ENCODE measurements at places on chromosomes 2 and 18.

- no peak for DNase-seq
Measured at GRCh38 chr2:221022554-221022953, 549.5 kb downstream of the EPHA4 start.

GRCh38 chr2:31415421-31415820 lies 879 bp upstream of the XDH start:
- DNase-seq: no peak

- DNase-seq: no peak
Measured at GRCh38 chr2:189306525-189306924, 127.0 kb upstream of the COL5A2 start.

GRCh38 chr2:162266460-162266760 lies 23.2 kb upstream of the FAP start:
- no peak for DNase-seq

DNA sequence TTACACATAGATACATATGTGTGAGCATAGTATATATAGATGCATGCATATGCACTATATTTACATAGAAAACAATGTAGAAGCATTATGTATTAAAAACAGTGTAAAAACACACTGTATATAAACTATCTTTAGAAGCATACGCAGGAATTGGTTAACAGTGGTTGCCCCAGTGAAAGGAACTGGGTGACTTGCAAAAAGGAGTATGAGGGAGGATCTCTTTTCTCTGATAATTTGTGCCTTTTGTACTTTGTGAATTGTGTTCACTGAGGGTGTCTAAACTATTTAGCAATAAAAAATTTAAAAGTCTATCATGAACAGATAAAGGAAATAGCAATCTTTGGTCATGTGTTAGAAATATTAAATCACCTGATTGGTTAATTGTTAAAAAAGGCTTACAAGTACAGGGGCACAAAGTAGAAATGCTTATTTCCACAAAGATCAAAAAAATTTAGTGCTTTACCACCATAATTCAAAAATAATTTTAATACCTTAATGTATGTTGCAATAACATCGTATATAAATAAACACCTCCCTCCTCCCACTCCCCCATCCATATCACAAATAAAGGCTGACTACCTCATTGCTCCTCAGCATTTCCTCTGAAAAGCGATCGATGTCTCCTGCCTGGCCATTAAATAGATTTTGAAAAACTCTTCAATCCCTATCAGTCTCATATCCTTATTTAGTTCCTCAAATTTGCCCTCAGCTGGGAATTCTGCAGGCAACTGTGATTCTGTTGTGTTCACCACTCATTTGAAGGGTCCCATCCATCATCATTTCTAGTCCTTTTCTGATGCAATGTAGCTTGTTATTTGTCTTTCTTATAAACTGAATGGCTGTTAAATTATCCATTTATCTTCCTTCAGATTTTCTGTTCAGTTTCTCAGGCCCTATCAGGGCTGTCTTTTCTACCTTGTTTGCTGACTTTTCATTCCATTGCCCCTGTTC lies 257.3 kb downstream of the AGPS start:
- DNase-seq: no peak

DNA sequence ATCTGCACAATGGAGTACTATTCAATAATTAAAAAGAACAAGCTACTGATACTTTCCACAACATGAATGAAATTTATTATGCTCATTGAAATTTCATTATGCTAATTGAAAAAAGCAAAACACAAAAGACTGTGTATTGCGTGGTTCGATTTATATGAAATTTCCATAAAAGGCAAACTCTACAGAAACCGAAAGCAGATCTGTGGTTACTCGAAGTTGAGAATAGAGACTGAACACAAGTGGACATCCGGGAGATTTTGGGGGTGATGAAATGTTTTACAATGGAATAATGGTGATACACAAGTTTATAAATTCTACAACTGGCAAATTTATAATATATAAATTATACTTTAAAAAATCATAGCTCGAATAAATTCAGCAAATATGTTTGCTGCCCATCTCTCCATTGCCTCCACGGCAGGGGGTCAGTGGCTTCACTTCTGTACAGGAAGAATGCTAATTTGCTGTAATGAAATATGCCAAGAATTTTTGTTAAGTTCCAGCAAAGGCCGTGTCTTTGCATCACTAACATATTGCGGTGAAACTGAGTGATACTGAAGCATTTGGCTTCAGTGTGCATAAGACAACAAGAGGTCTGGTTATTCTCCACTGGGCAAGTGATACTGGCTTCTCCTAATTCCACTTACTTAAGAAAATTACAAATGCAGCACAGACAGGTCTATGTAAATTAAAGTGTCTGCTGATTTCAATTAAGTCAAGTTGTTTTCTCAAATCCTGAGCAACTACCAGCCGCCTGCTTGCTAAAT lies 96.7 kb downstream of the TMEM163 start:
- no peak for DNase-seq

DNA sequence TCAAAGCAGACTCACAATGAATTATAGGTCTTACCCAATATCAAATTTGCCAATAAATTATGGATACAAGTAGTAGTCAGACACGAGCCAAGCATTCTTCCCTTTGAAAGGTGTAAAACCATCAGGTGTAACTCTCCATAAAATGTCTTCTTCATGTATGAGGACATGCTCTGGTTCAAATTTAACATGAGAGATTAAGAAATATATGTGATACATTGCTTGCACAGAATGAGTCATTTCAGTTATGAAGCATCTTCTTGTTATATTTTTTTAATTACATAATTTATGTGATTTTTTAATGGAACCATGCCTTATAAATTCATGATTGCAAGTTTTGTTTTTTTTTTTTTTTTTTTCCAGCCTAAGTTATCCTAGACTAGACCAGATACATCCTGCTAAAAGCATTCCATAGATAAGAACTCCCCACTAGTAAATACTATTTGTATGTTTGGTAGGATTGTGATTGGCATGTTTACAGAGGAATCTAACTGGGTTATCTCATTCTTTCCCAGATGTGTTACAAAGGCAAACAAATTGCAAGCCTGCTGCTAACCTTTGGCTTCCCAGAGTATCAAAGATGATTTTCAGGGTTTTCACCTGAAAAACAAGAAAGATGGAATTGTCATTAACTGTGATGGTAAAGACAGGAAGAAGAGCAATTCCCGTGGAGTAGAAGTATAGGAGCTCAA lies 621.9 kb downstream of the XIRP2 start:
- DNase-seq: no peak

DNA sequence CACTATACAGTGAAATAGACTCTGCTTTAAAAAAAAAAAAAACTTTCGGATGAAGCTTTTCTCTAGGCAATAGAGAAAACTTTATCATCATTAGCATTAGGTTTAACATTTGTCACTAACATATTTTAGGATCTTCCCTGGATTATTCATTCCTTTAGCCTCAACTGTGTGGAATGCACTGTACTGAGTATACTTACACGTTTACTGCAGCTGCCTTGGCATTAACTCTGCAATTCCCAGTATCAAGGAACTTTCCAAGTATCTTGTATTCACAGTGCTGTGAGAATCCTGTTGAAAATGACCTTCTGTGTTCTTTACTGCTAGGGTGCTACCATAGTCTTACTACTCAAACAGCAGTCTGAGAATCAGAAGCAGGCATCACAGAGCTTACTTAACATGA lies 328.2 kb upstream of the COL3A1 start:
- no peak for DNase-seq

DNA sequence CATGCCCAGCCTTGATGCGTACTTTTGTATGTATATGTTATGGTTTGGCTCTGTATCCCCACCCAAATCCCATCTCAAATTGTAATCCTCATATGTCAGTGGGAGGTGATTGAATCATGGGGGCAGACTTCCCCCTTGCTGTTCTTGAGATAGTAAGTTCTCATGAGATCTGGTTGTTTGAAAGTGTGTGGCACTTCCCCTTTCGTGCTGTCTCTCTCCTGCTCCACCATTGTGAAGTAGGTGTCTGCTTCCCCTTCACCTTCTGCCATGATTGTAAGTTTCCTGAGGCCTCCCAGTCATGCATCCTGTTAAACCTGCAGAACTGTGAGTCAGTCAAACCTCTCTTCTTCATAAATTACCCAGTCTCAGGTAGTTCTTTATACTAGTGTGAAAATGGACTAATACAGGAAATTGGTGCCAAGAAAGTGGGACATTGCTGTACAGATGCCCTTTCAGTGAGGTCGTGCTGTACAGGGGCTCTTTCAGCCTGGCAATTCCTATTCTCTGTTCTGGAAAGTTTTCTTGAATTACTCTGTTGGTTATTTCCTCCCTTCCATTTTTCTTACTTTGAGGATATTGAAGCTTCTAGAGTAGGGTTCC lies 38.2 kb downstream of the KCMF1 start:
- no peak for DNase-seq

GRCh38 chr2:173148520-173148919 lies 72.9 kb downstream of the MAP3K20 start:
- DNase-seq: no peak

DNA sequence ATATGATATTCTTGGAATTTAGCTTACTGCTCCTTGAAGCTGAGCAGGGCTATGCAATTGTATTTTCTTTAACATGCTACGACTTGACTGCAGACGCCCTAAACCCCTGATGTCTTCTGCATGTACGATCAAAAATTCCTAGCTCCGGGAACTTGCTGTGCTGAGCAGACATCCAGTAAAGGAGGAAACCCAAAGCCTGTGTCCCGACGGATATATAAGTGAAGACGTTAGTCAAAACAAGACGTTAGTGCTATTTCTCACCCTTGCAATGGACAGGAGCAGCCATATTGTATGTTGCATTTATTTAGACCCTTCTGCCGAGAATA lies 51.5 kb downstream of the SETBP1 start:
- no peak for DNase-seq

GRCh38 chr2:96402591-96402990 lies 67.0 kb downstream of the NCAPH start:
- no peak for DNase-seq

DNA sequence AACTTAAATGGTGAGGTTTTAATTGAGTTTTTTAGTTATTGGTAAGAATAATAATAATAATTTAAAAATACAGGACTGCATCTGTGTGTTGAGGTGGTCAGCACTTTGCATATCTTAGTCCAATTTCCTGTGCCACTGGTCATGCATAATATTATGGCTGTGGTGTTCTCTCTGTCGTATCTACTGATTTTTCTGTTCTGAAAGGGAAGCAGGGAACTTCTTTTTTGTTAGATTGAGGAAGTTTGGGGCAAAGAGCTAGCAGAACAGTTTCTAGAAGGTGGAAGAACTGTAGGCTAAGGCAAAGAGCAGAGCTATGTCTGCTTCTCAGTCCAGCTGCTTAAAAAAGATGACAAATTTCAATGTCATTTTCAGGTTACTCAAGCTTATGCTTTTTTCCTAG lies 74.3 kb downstream of the XRCC5 start:
- no peak for DNase-seq

- DNase-seq: peak; percentile 4
Measured at GRCh38 chr2:38835015-38835601, 40.6 kb downstream of the DHX57 start.

DNA sequence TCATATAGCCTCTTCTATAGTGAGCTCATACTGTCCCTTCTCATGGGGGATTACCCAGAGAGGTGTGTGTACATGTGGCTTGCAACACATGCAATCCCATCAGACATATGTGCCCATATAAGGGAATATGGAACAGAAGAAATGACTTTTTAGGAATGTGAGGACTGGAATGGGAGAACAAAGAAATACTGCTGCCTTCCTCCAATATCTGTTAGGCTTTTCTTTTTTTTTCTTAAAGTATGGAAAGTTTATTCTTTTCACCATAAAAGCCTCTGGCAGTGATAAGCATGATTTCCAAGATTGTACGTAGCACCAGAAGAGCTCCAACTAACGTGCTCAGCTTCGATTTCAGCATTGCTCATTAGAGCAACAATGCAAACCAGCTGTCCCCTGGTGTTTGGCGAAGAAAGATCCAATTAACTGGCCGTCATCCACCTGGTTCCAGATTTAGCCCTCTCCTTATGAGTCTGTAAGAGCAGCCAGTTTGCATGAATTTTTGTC lies 113.6 kb downstream of the ADCYAP1 start:
- no peak for DNase-seq

GRCh38 chr2:8500124-8501054 lies 181.5 kb upstream of the ID2 start:
- no peak for DNase-seq

DNA sequence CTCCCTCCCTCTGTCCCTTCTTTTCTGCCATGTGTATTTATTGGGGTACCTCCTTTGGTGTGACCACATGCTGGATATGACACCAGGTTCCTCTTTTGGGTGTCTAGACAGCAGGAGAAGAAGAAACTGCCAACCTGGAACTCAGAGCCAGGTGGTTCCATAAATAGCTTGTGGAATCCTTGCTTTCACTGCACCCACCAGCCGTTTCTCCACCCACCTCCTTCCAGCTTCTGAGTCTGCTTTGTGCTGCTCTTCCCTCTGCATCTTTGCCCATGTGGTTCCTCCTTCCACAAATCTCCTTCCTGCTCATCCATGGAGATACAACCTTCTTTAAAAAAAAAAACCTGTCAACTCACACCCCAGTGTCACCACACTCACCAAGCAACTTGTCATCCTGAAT lies 80.2 kb upstream of the SKOR2 start:
- DNase-seq: no peak

- no peak for DNase-seq
Measured at GRCh38 chr2:240981280-240981679, 17.1 kb upstream of the SNED1 start.

GRCh38 chr2:20136149-20136548 lies 84.7 kb upstream of the LAPTM4A start:
- DNase-seq: no peak

GRCh38 chr2:239865059-239865639 lies 160.0 kb downstream of the NDUFA10 start:
- no peak for DNase-seq

DNA sequence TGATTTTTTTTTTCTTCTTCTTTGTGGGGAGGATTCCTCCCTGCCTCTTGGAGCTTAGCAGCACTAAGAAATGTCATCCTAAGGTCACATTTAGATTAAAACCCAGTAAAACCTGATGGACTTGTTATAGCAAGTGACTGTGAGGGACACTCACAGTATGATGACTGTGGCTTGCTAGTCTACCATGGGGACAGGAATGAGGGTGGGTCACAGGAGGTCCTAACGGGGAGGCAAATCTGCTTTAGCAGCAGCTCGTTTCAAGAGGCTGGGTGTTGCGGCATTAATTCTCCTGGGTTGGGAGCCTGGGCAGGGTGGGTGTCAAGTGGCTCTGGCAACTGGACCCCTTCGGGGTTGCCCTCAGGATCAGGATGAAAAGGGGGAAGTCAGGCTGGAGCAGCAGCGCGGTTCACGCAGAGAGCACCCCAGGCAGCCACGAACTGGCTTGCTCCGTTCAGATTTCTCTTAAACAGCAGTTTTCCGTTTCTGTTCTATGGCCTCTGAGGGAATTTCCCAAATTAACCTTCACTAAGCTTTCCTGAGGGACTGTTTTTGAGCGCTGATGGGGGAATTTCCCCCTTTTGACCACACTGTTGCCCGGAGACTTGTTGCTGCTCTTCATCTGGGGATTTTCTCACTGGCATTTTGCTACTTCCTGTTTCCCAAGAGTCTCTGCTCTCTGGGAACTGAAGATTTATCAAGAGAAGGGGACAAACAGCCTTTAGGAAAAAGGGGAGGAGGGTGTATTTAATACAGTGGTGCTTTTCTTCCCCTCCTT lies 59.8 kb upstream of the PELI1 start:
- no peak for DNase-seq

All from NCI-H1436 (cell line).